ENCODE measurements at places on chromosomes 2 and 18.

DNA sequence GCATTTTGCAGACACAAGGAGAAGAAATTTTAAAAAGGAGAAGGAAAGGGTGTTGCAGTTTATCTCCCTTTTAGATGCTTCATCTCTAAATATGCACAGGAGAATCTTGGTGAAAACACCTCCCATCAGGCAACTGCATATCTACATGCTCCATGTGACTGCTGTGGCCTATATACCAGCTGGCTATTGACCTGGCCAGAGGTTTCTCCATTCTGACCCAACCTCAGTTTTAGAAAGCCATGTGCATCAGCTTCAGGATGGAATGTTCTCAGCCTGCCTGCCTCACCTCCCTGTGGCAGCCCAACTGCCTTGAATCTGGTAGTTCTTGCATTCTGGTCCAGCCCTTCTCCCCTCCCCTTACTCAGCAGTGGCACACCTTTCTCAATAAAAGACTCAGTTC is 1958.8 kb upstream of the CELF4 start:
- DNase-seq: no peak

DNA sequence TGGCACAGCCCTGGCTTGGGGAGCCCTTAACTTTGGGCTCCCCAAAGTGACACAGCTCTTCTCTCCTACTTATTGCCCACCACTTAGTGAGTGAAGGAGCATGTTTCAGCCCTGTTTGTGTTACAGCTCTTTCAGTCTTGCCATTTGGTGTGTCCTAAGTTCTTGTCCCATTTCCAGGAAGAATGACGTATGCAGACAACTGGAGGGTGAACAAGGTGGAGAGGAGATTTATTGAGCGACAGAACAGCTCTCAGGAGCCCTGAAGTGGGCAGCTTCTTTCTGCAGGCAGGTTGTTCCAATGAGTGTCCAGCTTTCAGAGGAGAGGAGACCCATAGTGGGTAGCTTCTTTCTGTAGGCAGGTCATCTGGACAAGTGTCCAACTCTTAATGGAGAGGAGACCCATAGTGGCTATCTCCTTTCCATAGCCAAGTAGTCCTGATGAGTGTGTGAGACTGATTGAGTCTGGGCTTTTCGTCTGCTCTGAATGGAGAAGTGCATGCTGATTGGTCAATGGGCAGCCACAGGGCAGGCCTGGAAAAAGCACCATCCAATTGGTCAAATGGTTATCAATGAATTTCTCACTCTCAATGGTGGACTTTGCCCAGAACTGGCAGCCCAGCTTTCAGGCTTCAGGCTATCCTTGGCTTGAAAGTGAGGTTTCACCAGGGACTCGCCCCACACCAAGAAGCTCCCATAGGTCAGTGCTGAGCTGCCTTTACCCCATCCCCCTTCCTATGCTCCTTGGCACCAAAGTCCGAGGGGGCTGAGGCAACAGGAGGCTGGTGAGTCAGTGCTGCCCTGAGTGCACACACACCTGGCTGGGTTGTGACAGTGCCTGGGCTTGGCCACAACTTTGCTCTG is 688.2 kb downstream of the NYAP2 start:
- no peak for DNase-seq

DNA sequence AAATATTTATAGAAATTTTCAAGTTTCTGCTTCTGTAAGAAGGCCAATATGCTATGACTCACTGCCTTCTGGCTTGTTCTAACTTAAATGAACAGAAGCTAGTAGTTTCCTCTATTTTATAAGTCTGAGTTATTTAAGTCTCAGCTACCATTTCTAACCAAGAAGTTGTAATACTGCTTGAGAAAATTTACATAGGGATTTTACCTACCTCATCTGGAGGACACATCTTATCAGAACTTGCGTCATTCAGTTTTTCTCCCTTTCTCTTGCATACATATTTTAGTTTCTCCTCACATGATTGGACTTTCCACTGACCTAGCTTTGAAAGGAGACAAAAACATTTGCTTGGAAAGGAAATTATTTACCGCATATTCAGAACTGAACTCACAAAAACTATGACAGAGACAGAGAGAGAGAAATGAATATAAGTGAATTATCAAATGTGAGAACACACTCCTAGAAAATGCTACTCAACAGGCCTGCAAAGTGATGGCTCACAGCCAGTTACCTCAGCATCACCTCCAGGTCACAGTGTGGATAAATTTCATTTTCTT is 81.1 kb upstream of the CD302 start:
- DNase-seq: no peak

- DNase-seq: no peak
Observed at GRCh38 chr18:42030586-42031182, 75.7 kb downstream of the PIK3C3 start.

GRCh38 chr2:173715441-173715840 is 249.7 kb downstream of the SP3 start:
- no peak for DNase-seq
